CD8-positive, alpha-beta memory T cell (primary cell): ENCODE measurements at places on chromosomes 3 and 15.

DNA sequence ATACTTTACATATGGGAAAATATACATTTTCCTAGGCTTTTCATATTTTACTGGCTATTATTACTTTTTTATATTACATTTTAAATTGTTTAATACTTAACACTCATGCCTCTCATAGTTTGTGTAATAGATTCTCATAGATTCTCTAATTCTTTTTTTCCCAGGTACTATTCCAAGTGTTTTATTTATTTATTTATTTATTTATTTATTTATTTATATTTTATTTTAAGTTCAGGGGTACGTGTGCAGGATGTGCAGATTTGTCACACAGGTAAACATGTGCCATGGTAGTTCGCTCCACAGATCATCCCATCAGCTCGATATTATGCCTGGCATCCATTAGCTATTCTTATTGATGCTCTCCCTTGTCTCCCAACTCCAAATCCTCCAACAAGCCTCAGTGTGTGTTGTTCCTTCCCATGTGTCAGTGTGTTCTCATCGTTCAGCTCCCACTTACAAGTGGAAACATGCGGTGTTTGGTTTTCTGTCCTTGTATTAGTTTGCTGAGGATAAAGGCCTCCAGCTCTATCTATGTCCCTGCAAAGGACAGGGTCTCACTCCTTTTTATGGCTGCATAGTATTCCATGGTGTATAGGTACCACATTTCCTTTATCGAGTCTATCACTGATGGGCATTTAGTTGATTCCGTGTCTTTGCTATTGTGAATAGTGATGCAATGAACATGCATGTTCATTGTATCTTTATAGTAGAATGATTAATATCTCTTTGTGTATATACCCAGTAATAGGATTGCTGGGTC is 205.4 kb upstream of the P2RY1 start:
- DNase-seq = no peak

GRCh38 chr3:15542614-15543013 is 21.1 kb upstream of the COLQ start:
- DNase-seq = no peak

GRCh38 chr15:101065570-101066221 is 146.5 kb downstream of the LRRK1 start:
- DNase-seq = no peak

- DNase-seq = peak; percentile 55
Observed at GRCh38 chr3:184540777-184541681, 20.6 kb upstream of the EPHB3 start.

DNA sequence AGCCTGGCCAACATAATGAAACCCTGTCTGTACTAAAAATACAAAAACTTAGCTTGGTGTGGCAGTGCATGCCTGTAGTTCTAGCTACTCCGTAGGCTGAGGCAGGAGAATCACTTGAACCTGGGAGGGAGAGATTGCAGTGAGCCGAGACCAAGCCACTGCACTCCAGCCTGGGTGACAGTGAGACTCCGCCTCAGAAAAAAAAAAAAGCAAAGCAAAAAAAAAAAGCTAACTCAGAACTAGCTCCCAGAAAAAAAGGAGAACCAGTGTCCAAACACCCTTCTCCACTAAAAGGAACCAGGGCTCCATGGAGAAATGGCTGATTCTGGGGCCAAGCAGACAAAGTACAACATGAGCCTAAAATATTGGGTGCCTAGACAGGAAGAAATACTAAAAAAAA is 16.7 kb upstream of the CRTC3 start:
- no peak for DNase-seq

GRCh38 chr3:85251766-85252165 is 293.0 kb downstream of the CADM2 start:
- no peak for DNase-seq

DNA sequence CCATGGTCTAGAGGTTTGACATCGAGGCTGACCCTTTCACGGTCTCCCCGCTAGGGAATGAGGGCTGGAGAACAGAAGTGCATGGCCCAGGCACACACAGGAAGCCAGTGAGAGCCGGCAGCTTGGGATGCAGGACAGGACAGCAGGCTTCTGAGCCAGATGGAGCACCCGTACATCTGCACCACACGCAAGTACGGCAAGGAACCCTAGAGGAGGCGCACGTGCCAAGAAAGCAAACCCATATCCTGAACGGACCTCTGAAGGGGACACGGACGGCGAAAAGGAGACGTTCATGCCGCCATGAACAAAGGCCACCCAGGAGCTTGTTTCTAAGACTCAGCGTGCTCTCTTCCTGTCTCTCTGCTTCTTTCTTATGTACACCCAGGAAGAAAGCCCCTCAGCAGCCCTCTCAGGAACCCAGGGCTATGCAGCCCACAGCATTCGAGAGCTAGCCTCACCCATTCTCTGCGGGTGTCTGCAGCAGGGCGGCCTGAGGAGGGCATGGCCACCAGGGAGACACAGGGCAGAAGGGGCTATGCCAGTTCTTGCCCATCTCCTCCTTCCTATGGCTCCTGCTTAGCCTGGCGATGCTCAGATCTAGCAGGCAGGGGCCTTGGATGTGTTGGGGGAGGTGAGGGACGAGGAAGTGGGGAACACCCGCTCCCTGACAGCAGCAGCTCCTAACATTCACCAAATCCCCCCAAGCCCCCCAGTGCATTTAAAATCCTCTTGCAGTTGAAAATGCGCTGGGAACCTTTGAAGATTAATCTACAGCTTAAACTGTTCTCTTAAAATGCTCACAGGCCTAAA is 81.3 kb downstream of the PCSK6 start:
- no peak for DNase-seq

- DNase-seq = peak; percentile 78
Observed at GRCh38 chr15:90902840-90903732, at the start of gene MAN2A2. Gene MAN2A2 (plus strand): TSS chr15:90903302. CDS start chr15:90904208, 906 bp downstream.
